ENCODE measurements at places on chromosomes 13 and 19.

DNA sequence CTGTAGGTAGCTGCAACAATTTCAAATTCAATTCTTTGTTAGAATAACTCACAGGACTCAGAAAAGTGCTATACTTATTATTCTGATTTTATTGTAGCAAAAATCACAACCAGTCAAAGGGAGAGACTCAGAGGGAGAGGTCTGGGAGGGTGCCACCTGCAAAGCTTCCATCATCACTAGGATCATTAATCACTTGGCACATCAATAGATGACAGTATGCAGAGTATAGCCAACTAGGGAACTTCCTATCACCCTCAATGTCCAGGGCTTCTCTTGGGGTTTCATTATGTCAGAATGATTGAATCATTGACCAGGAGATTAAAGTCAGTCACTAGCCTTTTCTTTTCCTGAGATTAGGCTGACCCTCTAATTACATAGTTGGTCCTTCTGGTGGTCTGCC, 431.3 kb upstream of the ATXN8OS start:
- no peak for DNase-seq

DNA sequence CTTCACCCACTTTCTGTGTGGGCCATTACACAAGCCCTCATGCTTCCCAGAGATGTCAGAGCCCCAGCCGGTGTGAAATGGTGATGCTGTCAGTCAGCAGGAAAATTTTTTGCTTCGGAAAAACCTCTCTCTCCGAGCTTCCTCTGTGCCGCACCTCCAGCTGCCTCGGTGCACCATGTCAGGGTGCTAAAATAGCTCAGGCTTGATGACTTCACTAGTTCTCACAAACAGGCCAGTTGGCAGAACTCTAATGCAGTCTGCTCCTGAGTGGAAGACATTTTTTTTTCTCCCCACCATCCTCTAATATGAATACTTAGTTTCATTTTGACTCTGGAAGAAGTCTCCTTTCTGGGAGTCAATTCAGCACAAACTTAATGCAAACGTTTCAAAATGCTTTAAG, 71.3 kb downstream of the KLF12 start:
- DNase-seq: no peak

- DNase-seq: no peak
Observed at GRCh38 chr13:24134231-24134630, 26.3 kb upstream of the SPATA13 start.

DNA sequence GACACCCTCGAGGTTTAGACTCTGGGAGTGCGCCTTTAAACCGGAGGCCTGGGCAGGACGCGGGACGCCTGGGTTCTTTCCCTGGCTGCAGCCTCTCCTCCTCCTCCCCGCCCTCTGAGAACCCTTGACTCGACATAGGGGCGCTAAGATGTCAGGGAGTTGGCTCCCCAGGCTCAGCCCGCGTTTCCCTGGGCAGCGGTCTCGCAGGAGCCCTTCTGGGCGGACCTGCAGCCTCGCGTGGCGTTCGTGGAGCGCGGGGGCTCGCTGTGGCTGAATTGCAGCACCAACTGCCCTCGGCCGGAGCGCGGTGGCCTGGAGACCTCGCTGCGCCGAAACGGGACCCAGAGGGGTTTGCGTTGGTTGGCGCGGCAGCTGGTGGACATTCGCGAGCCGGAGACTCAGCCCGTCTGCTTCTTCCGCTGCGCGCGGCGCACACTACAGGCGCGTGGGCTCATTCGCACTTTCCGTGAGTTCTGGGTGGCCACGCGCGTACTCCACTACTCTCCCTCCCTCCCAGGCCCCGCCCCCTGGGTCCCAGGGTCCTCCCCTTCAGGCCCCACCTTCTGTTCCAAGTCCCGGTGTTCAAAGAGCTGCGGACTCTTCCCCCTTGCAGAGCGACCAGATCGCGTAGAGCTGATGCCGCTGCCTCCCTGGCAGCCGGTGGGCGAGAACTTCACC, 1.3 kb downstream of the ICAM5 start:
- DNase-seq: peak; percentile 64

DNA sequence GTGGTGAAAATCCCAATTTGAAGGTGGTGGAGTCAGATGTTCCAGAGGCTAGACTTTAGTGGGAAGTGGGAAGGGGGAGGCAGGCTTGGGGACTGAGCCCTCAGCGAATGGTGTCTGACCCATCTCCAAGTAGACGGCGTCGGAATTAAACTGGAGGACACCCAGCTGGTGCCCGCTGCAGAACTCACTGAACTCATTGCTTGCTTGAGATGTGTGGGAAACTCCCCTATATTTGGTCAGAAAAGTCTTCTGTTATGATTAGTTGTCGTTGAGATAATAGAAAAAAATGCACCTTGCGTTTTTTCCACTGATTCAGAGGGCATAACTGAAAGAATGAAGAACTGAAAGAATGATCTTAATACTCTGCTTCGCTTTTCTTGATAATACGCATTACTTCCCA, 871 bp upstream of the ZNF583 start:
- no peak for DNase-seq

DNA sequence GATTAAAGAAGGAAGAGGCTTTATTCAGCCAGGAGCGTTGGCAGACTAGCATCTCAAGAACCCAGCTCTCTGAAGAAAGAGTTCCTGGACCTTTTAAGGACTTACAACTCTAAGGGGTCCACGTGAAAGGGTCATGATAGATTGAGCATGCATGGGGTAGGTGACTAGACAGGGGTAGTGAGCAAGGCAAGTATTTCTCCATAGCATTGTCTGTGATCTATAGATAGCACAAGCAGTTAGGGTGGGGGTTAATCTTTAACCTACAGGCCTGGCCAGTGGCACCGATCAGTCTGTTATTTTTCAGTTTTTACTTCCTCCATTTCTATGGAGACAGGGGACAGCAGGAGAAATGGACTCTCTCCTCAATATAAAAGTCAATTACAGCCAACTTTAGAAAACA, 983.7 kb downstream of the SLITRK1 start:
- no peak for DNase-seq

- no peak for DNase-seq
Observed at GRCh38 chr13:107675847-107676550, 539.3 kb downstream of the LIG4 start.

GRCh38 chr19:17505223-17505622, 6.2 kb upstream of the PGLS start:
- DNase-seq: no peak

DNA sequence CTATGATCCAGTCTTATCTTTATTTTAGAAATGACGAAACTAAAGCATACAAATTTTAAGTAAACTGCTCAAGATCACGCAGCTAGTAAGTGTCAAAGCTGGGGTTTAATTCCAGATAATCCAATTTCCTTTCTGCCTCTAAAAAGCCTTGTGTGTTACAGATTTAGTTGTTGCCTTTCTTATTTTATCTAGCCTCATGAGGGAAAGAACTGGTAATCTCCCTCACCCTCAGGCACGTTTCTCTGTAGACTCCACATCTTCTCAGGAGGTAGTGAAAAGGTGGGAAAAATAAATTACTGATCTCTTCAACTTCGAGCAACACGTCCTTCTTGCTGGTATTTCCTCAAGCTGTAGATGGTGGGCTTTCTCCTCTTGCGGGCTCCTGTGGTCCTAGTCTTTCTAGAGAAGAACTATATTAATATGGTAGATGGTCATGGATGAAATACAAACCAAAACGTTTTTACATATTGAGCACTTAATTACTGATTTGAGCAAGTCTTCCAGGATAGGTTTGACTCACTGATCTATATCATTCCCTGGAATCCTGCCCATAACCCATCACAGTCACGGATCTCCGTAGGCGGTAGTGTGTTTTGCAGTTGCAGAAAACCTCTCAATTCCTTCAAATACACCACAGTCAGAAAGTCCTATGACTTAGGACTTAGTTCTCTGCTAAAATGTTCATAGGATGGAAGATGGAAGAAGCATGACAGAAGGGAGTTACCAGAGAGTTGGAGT, 519.5 kb downstream of the DCT start:
- DNase-seq: no peak

DNA sequence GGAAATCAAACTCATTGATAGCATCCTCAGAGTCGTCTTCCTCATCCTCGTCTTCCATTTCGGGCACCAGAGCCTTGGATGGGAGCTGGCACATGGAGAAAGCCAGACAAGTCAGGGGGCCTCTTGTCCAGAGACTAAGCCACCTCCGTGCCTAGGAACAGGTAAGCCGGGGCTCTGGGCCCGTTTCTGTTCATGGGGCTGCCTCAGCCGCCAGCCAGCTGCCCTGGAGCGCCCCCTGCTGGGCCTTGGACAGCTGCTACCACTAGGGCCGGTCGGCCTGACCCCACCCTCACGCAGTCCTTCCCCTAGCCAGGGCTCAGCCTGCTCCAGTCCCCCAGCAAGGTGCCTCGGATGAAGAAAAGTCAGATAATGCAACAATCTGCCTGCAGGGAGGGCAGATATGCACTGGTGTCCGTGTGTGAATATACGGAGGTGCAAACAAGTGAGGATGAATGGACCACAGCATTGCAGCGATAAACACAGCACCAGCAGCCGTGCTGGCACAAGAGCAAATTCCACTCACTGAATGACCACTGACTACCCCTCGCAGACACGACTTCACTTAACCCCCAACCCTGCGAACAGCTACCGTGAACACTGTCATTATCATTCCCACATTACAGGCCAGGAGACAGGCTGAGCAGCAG, 11.9 kb upstream of the PRKD2 start:
- peak; percentile 39 for DNase-seq

GRCh38 chr13:97448503-97449251, 14.7 kb downstream of the RAP2A start:
- no peak for DNase-seq

- peak; percentile 65 for DNase-seq
Observed at GRCh38 chr13:113034451-113035212, 65.6 kb downstream of the MCF2L start.

- DNase-seq: no peak
Observed at GRCh38 chr13:20664351-20664750, 39.1 kb upstream of the IL17D start.

GRCh38 chr13:34749046-34749445, 193.0 kb upstream of the NBEA start:
- no peak for DNase-seq

DNA sequence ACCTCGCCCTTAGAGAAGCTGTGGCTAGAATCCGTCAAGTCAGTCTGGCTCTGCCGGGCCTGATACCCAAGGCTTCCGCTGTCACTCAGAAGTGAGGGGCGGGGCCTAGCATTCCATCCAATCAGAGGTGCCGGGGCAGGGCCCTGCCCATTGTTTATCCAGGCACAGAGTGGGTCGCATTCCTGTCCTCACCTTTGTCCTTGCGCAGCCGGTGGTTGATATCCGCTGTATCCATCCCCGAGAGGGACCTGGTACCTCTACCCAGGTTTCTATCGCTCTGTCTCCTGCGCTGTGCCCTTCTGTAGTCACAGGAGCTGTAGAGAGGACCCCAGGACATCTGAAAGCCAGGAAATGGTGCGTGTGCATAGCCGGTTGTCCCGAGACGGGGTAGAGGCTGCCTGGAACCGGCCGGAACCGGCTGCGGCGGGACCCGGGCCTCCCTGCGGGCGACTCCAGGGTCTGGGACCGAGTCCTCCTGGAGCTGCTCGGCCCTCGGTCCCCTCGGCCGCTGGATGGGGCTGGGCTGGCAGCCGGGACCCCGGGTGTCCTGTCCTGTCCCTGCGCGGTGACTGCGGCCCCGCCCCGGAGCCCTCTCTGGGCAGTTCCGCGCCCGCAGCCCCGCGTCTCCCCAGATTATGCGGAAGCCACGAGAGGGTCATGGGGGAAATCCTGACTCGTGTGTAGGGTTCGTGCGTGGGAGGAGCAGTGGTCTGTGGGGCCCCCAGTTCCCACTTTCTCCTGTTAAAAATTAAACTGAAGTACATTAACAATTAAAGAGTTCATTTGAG, at the start of gene ZNF763:
Gene ZNF763, plus strand, starts transcription at position 183 of the 788 bp plus-strand sequence. Its CDS starts 169 bp downstream, at position 352.
- peak; percentile 83 for DNase-seq

GRCh38 chr13:98280176-98280510, 103.1 kb upstream of the RNF113B start:
- DNase-seq: no peak

GRCh38 chr13:96003304-96003703, 49.9 kb downstream of the UGGT2 start:
- no peak for DNase-seq

DNA sequence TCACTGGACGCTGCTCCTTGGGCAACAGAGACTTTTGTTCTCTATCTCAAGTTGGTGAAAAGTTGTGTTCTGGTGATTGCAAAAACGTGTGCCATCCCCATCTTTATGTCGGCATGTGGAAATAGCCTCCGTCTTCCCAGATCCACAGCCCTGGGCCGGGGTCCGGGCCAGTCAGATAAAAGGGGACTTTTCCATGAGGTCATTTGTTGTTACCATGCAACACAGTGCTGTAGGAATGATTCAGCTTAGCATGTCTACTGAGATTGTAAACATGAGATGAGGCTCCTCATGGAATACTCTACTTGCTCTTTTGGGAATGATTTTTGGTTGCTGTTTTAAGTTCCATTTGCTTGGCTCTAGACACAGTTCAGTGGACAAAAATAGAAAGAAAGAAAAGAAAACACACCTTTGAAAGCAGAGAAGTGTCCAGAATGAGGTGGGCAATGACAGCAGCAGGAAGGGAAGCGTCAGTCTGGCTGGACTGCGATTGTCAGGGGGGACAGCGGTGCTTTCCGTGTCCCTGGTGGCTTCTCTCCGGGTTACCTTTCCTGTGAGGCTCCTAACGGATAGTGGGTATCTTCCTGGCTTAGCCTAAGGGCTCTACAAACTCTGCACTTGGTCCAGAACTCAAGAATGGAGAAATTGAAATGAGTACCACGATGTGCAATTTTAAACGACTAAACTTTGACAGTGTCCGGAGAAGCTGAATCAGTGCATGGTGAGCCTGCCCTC, 91.6 kb downstream of the TEX29 start:
- no peak for DNase-seq

- DNase-seq: no peak
Observed at GRCh38 chr13:100566543-100566942, 22.0 kb downstream of the GGACT start.

GRCh38 chr19:1274852-1275259, 474 bp upstream of the FAM174C start:
- DNase-seq: no peak

GRCh38 chr19:16594131-16594586, 21.9 kb upstream of the SLC35E1 start:
- DNase-seq: no peak
